ENCODE measurements at places on chromosomes 5 and 9.

- no peak for DNase-seq
Observed at GRCh38 chr9:31697956-31698355, 686.5 kb upstream of the ACO1 start.

- no peak for DNase-seq
Observed at GRCh38 chr9:23524607-23525155, 301.4 kb downstream of the ELAVL2 start.

- DNase-seq = peak; percentile 15
Observed at GRCh38 chr9:93577975-93578682, 1.7 kb downstream of the PHF2 start.

DNA sequence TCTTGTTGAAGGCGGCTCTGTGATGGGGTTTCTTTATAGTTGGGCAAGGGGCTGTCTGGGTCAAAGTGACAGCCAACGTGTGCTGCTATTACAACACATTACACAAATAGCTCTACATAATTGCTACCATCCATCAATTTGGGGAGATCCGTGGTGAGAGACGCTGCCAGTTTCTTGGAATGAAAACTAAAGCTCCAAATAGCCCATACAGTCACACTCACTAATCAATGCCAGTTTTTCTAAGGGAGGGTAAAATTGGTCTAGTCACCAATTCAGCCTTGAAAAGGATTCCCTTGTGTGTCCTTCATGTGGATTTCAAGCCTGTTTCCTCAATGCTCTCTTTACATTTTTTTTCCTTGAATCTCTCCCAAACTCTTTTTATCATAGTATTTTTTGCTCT, 343.3 kb upstream of the KLF4 start:
- no peak for DNase-seq

DNA sequence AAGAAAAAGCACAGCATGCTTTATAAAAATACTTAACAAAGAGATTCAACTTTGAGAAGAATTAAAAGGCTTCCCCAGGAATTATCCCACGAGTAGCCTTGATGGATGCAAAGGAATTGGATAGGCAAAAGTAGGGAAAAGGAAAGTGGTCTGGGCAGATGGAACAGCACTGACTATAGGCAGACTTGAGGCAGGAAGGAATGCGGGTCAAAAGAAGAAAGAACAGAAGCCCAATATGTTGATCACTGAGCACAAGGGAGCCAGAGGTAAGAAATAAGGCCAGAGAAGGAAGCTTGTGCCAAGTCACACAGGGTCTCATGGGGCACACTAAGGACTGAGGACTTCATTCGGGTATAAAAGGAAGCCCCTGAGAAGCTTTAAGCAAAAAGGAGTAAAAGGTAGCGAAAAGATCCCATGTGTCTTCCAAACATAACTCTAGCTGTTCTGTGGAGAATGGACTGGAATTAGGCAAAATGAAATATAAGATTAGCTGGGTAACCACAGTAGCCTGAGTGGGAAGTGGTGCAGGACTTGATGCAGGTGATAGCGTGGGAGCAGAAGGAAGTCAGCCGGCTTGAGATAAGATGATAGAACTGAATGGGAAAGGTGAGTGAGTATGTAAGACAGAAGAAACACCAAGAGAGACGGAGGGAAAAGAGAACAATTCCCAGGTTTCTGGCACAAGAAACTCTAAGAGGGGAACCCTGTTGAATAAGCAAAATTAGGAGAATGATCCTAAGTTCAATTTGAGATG, 106.6 kb downstream of the DENND1A start:
- DNase-seq = no peak
